Smooth muscle cell of the brain vasculature (primary cell): ENCODE measurements at places on chromosomes 4 and X.

DNA sequence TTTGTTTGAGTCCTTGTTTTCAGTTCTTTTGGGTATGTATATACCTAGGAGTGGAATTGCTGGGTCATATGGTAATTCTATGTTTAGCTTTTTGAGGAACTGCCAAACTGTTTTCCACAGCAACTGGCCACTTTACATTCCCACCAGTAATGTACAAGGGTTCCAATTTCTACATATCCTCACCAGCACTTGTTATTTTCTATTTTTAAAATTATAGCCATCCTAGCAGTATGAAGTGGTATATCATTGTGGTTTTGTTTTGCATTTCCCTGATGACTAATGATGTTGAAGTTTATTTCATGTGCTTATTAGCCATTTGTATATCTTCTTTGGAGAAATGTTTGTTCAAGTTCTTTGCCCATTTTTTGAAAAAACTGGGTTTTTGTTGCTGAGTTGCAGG lies 39.6 kb downstream of the TMEM164 start:
- DNase-seq, result no peak

GRCh38 chr4:85595796-85596559 lies 121.0 kb downstream of the ARHGAP24 start:
- no peak for DNase-seq

DNA sequence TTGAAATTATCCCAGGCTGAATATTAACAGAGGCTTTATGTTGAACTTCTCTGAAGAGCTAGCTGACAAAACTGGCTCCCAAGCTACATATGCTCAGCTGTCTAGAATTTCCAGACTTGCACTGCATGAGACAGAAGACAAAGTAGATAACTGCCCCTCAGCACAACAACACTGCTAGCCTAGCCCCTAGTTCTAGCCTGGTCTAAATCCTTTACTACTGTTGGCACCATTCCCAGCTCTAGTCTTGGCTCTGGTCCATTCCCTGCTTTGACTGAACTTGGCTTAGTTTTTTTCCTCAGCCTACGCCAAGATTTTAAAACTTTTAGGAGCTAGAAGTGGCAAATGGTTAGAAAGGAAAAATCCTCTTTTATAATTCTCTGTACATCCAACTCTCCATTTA lies 7.6 kb upstream of the OPHN1 start:
- peak; percentile 35 for DNase-seq

- DNase-seq, result no peak
These were observed 31.6 kb downstream of the CD40LG start for GRCh38 chrX:136679531-136679930.

GRCh38 chrX:133854290-133854689 lies 131.1 kb downstream of the GPC3 start:
- no peak for DNase-seq

GRCh38 chr4:1177274-1178141 lies 5.1 kb upstream of the SPON2 start:
- DNase-seq, result no peak

- DNase-seq, result no peak
These were observed 285.4 kb upstream of the BOD1L1 start for GRCh38 chr4:13912966-13913365.

DNA sequence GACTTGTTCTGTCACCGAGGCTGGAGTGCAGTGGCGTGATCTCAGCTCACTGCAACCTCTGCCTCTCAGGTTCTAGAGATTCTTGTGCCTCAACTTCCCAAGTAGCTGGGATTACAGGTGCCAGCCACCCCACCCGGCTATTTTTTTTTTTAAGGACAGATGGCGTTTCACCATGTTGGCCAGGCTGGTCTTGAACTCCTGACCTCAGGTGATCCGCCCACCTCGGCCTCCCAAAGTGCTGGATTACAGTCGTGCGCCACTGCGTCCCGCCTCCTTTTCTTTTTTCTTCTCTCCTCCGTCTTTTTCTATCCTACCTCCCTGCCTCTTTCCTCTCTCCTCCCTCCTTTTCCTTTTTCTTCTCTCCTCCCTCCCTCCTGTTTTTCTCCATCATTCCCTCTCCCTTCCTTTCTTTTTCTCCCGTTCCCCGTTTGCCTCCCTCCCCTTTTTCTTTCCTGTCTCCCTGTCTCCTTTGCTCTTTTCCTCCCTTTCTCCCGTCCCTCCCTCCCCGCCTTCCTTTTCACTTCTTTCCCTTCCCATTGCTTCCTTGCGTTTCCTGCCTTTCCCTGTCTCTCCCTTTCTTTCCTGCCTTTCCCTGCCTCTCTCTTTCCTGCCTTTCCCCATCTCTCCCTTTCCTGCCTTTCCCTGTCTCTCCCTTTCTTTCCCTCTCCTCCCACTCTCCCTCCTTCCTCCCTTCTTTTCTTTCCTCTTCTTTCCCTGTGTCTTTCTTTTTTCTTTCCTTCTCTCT lies 2.1 kb upstream of the SLC25A6 start:
- DNase-seq, result no peak

GRCh38 chr4:71974681-71975080 lies 57.1 kb upstream of the NPFFR2 start:
- DNase-seq, result no peak

DNA sequence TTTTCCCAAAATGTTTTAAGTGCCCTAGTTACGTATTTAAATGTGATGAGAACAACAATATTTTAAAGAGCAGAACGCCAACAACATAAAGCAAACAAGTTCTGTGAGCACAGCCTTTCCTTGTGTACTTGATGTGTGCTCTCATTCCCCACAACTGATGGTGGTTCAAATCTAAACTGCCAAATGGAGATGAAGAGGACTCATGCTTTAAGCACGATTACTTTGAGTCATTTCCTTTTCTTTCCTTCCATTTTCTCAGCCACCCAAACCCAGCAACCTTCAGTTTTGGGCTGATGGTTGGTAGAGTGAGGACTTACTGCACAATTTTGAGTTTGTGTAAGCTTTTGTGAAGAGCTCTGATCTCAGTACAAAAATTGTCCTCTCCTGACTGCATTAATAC lies 1.7 kb downstream of the NSD2 start:
- no peak for DNase-seq

GRCh38 chrX:154064637-154065435 lies 32.7 kb downstream of the MECP2 start:
- DNase-seq, result no peak

- no peak for DNase-seq
These were observed 77.9 kb downstream of the LUZP4 start for GRCh38 chrX:115367455-115367854.

GRCh38 chrX:103417370-103417769 lies 41.0 kb downstream of the BEX3 start:
- DNase-seq, result no peak

GRCh38 chr4:82499738-82500434 lies 61.9 kb downstream of the TMEM150C start:
- DNase-seq, result no peak

DNA sequence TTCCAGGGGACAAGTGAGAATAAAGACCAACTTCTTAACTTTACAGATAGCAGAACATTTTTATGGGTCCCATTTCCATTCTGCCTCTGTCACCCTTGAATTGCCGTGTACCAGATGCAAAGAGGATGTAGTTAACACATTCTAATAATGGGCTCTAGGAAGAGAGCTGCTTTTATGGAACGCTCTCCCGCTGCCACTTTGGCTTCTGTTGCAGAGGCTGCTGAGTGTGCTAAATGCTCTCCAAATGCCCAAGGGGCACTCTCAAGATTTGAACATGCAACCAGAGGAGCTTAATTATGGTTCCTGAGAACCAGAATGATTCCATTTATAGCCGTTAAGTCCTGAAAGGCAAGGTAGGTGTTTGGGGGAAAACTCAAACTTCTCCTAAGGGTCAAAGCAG lies 28.1 kb upstream of the GPC3 start:
- no peak for DNase-seq

GRCh38 chr4:183256756-183257385 lies 63.2 kb downstream of the CLDN22 start:
- peak; percentile 23 for DNase-seq

DNA sequence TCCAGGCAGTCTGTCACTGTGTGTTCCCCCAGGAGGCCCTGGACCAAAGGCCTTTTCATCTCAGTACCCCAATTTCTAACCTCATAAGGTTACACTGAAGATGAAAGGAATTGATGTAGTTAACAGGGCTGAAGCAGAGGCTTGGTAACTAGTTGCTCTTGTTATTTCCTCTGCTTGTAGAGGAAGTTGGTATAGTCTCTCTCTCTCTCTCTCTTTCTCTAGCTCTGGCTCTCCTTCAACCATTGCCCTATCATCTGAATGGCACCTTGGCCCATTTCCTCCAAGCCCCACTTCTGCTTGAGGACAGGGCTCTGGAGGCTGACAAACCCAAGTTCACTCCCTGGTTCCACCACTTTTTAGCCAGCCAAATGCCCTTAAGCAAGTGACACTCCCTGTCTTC lies 96.1 kb downstream of the MAMLD1 start:
- DNase-seq, result no peak

DNA sequence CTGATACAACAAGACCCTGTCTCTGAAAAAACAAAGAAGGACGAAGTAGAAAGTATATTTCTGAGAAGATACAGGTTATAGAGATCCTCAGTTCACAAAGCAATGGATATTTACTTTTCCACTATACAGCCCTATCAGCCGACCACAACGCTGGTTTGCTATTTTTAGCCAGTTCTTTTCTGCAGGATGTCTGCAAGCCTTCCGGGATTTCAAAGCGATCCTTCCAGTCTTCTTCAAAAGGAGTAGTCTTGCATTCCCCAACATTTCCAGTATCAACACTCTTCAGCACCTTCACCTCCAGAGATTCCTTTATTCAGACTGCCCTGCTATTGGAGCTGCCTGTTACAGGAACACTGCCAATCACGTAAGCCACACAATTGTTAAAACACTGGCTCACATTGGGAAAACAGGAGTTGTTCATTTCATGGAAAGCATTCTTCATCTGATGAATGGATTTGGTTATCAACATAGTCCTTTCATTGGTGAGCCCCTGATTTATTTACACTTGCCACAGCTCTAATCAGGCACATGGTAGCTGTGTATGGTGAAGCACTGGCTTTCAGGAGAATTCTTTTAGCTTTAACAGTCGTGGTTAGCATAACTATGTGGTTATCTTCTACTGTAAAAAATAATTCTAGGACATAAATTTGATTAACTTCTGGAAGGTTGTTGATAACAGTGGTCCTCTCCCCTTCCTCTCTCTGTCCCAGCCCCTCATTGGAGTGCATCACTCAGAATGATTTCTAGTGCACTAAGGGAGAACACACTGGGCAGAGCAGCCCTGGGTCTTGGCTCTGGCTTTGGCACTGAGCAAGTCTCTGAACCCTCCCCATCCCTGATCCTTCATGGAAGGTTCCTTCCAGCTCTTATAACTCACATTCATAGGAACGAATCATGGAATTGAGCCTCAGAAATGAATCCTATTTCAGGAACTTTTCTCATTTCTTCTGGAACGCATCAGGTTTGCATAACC lies 109.9 kb upstream of the SORBS2 start:
- DNase-seq, result no peak

GRCh38 chr4:24720436-24720835 lies 74.9 kb upstream of the SOD3 start:
- no peak for DNase-seq

GRCh38 chr4:139584784-139585183 lies 28.8 kb upstream of the SETD7 start:
- DNase-seq, result no peak

DNA sequence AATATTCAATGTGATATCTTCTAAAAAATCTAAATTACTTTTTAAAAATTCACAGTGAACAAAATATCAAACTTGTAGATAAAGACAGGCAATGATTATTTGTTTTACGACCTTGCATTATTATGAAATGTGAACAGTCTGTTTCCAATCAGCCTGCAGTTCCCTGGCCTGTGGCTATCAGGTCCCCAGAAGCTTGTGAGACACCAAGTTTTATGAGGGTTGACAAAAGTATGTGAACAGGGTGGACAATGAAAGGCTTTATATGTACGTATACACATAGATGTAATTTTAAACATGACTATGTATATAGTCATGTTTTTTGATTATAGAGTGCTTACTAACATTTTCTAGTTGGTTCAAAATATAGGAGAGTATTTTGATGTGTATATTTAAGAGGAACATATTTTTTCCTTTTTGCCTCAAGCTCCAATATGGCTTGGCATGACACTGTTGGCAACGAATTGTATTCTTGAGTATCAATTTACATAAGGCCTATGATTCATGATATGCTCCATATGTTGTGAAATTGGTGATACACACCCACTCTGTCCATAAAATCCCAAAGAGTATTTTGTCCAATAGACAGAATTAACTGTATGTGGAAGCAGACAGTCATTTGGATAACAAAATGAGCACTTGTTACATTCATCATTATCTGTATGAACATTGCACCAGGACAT lies 55.7 kb downstream of the BTC start:
- DNase-seq, result no peak

GRCh38 chrX:13684361-13684760 lies 4.6 kb upstream of the RAB9A start:
- DNase-seq, result no peak

DNA sequence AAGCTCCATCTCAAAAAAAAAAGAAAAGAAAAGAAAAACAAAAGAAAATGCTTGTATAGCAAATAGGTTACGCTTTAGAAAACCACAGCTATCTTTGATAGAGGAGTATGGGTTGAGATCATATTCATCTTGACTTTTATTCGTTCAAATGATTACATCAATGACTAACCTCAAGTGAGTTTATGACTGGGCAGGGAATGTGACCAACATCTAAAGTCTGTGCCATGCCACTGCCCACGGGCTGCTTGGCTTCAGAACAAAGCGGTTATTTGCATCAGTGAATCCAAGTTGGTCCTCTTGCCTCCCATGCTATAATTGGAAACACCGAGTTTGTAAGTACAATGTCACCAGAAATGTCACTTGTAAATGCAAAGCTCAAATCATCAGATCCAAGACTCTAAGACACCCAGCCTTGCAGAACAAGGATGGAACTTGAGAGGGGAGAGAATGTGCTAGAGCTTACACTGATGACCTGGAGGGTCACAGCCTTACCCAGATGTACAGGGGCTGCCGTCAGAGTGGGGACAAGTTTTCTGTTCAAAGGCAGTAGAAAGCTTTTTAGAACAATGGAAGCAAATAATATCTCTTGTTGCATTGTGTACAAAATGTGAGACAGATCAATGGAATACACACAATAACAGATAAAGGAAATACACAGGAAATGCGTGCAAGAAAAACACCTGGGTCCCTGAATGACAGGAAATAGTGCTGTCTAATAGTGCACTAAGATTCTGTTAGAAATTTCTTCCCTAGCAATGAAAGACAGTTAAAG lies 8.4 kb upstream of the OPN1LW start:
- DNase-seq, result no peak
